Retinal pigment epithelial cell (primary cell): ENCODE measurements at places on chromosomes 2 and 18.

DNA sequence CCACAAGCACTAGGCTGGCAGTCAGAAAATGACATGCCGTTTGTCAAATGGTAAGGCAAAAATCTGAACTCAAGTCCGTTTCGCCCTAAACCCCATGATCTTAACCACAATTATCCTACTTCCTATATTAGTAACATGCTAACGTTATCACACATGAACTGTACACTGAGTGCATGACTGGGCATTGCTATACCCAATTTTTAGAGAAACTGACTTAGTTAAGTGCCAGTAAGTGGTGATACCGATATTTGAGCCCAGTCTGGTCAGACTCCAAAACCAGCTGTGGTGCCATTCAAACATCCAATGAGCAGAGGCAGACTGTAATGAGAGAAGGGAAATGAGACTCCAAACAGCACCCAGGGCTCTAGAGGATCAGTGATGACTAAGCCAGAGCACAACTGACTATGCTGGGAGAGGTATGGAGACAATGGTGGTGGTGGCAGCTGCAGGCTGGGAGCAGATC is 311.7 kb upstream of the PKDCC start:
- no peak for DNase-seq

GRCh38 chr2:152134488-152135280 is 35.8 kb upstream of the CACNB4 start:
- DNase-seq: peak; percentile 29

GRCh38 chr2:147603876-147604275 is 241.0 kb upstream of the ACVR2A start:
- no peak for DNase-seq

DNA sequence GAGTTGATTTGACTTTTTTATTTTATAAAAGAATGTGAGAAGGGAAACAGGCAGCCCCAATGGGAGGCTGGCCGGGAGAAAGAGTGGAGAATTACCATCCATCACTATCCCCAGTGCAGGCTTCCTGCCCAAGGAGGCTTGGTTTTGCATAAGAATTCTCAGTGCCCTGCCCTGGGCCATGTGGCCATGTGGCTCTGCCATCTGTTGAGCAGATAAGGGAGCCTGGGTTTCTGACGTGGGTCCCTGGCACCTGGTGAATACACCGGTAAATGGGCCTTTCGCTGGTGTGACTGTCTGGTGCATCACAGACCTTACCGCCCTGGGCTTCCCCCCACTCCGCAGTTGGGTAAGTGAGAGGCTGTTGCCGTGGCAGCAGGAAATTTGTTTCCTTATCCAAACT is 54.5 kb upstream of the TMEM163 start:
- DNase-seq: no peak

DNA sequence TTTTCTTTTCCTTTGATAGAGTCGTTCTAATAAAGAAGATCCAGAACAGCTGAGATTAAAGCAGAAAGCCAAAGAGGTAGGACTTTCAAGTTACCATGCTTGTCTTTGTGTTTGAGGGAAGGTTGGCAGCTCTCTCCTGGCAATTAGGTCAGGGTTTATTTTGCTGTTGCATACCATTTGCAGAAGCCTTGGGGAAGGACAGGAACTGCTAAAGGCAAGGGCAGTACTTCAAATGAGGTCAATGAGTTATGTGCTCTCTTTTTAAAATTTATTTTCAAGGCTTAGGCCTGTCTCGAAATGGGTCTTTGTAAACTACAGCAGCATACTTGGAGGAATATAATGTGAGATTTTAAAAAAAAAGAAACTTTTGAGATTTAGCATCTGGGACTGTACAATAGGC is 108.9 kb downstream of the TAF4B start:
- DNase-seq: no peak

DNA sequence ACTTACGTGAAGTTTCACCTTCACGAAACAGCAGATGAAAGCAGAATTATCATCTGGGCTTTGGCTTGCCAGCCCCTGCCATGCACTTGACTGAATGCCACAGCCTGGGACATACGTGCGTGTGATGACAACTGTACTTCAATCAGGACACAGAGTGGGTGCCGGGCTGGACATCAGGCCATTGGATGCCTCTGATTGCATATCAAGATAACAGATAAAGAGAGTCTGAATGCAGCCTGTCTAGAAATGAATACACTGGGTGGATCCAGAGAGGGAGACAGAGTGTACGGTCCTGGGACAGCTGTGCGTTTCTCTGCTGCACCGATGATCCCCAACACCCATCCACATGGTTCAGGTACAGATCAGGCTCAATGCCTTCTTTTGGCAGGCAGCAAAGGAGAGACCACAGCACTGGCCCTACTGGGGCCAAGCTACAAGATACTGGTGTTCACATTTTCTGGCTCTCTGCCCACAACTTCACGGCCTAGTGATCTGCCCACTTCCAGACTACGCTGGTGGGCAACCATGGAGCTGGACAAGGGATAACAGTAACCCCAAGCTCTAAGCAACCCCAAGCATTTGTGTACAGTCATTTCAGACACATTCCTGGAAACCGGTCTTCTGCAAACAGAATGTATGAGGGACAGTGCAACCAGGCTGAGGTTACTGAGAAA is 35.6 kb downstream of the FBLN7 start:
- no peak for DNase-seq

DNA sequence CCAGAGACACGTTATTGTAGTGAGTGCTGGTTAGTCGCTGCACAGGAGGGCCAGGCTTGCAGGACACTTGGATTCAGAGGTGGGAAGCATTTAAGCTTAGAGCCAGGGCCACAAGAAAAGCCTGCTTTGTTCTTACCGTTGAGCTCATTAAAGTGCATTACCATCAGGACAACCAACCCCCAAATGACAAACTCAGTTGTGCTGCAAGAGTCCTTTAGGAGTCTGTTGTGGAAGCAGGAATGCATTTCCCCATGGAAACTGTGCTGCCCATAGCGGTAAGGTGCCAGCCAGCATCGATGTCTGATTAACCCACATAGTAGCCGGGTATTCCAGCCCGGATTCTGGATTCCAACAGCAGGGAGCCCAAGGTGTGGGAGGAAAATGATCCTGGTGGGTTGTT is 23.4 kb upstream of the REEP1 start:
- DNase-seq: peak; percentile 55

DNA sequence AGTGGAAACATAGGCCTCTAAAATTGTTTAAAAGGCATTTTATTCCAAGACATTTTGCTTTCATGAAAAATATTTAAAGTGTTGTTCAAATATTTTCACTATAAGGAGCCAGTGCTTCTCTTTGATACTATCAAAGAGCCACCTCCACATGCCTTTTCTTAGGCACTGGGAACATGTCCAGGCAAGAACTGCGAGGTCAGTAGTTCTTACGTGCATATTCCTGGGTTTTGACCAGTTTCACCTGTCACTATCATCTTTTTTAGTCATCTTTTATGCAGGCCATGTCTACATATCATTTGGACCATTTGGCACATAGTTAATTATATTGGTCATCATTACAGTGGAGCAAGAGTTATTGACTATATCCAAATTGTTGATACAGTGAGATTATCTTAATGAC is 195.3 kb downstream of the CCDC85A start:
- DNase-seq: no peak

GRCh38 chr2:17337507-17337906 is 180.7 kb downstream of the RAD51AP2 start:
- no peak for DNase-seq

DNA sequence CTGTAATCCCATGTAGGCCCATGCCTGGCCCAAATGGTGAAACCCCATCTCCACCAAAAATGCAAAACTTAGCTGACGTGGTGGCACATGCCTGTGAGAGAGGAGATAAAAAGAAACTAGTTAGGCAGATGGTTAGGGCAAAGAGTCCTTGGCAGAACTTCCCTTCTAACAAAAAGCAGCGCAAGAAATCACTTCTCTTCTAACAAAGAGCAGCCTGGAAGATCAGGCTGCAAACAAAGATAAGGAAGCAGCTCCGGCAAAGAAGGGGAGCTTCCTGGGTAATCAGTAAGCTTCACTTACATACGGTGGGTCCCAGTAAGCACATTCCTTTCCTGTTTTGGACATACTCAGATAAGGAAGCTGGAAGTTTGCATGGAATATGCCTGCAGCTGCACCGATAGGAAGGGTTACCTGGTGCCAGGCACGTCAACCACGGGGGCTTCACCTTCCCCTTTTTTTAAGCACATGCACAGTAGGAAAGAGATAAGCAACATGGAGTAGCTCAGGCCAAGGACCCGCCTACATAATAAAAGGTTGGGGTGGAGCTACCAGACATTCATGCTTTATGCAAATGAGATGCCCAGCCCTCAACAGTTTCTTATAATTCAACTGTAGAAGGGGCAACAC is 61.0 kb upstream of the SLC25A52 start:
- DNase-seq: no peak

- DNase-seq: peak; percentile 45
Measured at GRCh38 chr2:230956827-230957755, 32.0 kb upstream of the GPR55 start.

DNA sequence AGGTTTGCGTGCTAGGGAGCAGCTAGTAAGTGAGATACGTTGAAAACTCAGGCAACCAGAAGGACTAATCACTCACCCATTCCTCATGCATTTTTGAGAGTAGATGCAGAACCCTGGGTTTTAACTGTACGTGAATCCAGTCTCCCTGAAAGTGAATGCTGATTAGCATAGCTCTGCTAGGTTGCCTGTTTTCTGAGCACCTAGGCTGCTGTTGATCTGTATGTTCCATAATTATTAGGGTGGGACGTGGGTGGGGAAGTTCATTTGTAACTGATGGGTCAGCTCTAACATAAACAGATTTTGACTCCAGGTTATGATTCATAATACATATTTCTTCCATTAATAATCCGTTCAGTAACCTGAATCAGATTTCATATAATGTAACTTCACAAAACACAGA is 379.0 kb upstream of the FANCL start:
- DNase-seq: peak; percentile 55

DNA sequence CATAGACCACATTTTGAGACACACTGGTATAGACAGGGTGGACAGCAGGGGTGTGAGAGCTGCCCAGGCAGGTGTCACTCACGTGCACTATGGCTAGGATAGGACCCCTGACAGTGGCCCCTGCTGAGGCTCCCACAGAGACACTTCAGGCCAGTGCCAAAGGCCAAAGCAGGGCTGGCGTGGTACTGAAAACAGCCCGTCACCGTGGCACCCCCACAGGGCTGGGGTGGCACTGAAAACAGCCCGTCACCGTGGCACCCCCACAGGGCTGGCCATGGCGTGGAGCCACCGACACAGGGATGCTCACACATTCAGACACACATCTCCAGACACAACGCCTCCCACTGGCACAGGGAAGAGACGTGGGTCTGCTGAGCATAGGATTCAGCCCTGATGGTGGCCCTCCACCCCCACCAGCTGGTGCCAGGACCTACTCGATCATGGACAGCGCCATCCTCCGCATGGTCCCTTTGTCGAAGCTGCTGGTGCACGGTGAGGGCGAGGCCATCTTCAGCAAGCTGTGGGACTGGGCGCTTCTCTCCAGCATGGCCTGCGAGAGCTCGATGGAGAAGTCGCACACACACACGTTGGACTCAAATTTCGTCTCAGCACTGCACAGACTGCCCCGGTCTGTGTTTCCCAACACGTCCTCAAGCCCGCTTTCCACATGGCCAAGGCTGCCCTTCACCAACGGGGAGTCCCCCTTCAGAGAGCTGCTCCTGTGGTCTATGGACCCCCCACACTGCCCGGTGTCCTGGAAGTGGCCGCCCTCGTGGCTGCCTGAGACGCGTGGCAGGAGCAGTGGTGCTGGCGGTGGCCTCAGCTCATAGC is 34.1 kb downstream of the ANKMY1 start:
- no peak for DNase-seq

- DNase-seq: no peak
Measured at GRCh38 chr18:49212819-49213218, 247.6 kb downstream of the DYM start.

- DNase-seq: peak; percentile 89
Measured at GRCh38 chr2:37776487-37776886, 105.0 kb upstream of the CDC42EP3 start.

DNA sequence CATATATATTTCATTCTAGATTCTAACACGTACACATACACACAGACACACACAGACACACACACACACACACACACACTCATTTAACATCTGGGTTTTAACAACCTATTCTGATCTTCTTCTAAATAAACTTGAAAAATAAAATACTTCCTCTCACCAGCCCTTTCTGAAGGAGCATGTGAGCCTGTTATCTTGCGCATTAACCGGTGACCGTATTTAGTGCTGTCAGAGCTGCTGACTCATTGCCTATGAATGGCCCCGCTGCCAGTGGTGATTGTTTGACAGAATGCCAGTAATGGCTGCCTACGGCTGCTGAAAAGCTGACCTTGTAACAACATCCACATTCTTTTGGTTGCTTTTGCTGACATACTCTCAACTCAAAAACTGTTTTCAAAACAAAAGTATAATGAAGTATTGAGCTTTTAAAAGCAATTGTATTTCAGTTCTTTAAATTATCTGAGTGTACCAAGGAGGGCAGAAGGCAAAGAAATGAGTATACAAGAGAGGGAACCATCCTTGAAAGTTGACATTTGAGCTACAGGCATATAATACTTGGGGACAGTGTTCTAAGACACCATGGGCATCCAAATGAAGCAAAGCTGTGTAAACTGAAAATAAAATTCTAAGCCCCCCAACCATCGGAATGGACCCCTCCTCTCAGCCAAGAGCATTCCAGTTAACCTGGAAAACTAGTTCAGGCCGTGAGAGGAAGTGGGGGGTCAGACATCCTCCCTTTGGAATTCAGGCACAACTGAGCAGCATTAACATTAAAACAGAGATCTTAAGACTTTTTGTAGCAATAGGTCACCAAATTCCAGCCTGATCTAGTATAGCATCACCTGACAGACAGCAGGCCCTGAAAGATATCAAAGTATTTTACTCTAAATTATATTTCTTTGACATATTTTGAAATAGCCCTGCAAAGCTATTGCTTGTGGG is 50.2 kb upstream of the DTNA start:
- peak; percentile 97 for DNase-seq

GRCh38 chr2:33620-34019 is 12.7 kb downstream of the FAM110C start:
- no peak for DNase-seq

DNA sequence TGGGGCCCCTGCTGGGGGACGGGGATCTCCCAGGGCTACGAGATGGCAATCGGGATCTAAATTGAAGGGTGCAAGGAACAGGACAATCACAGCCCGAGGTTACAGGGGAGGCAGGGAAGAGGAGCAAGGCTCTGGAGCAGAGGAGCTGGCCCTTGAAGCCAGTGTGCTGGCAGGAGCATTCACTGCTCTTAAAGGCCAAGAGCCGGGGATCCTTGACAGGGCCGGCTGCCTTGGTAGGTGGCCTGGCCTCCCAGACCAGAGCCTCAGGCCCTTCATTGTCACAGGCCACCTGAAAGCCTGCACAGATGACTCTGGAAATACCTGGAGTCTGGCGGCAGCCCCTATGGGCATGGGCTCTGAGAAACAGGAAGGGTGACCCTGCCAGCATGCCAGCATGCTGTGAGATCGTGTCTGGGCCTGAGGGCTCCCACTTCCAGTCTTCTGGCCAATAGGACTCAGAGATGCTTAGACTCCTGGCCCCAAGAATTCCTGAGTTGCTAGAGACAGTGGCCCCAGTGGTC is 38.7 kb downstream of the PDIA6 start:
- no peak for DNase-seq
